ENCODE measurements at places on chromosomes 2 and 18.

DNA sequence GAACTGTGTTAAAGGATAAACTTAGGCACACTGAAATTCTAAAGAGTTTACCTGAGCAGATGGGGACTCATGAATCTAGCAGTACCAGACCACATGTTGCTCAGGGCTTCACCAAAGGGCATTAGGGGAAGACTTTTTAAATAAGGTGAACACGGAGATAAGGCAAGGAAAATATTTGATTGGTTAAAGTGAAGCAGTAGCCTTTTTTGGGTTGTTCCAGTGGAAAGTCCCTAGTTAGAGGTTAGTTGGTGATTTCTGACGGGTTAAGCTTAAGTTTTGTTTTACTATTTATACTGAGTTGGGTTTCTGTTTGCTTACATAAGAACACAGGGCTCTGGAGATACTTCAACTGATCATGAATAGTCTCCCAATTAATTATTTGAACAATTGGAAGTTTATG, 722.5 kb downstream of the SOCS6 start:
- DNase-seq: no peak

- DNase-seq: no peak
Measured at GRCh38 chr2:113973810-113974209, 83.9 kb downstream of the ACTR3 start.

GRCh38 chr2:165535471-165535870, 66.0 kb downstream of the CSRNP3 start:
- no peak for DNase-seq

- no peak for DNase-seq
Measured at GRCh38 chr2:1829796-1830195, 85.5 kb upstream of the PXDN start.

DNA sequence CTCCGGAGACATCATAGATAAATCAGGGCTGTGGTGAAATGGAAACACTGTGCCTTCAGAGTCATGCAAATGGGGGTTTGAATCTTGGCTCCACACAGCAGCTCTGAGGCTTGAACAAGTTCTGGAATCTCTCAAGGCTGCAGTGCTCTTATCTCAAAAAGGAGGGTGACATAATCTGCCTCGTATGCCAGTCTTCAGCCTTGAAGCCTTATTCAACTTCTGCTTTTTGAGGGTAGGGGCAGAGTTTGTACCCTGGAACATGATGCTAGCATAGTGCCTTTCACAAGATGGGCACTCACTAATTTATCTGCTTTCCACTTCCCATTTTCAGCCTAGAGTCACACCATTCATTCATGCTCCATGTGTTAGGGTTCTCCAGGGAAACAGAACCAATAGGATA, 42.3 kb downstream of the GATA6 start:
- no peak for DNase-seq

GRCh38 chr18:44134447-44134846, 546.2 kb upstream of the SETBP1 start:
- no peak for DNase-seq

- DNase-seq: no peak
Measured at GRCh38 chr2:215049341-215049740, 89.1 kb downstream of the ABCA12 start.
